ENCODE measurements at places on chromosomes 4 and X.

DNA sequence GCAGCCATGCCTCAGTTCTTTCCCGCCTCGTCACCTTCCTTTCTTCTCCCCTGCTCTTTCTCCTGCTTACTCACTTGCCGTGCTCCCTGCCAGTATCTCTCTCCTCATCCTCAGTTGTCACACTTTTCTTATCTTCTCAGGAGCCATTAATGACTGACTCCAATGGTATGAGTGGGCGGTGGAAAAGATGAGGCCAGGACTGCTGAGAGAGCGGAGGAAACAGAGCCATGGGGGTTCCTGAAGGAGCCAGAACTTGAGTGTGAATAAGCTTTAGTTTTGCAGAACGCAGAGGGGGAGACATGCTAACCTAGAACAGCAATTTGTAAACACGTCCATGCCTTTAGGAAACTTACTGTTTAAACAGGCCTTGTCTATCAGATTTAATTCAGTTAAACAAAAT lies 126.5 kb downstream of the CHIC2 start:
- DNase-seq: no peak

GRCh38 chr4:4408576-4409335 lies 21.9 kb downstream of the NSG1 start:
- DNase-seq: no peak

DNA sequence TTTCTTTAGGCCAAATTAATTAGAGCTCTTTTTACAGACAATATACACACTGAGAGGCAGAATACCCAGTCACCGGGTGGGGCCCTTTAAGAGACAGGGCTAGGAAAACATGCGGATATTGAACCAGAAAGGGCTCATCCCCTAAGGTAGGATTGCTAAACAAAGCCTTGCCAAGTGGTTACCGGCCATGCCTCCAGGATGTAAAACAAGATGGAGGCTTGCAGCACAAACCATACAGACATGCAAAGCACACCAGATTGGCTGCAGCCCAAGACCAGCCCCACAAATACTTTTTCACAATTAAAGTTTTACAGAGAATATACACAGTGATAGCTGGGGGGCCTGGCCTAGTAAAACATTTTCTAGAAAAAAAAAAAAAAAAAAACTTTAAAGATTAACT lies 210.0 kb downstream of the KLHL4 start:
- DNase-seq: no peak

DNA sequence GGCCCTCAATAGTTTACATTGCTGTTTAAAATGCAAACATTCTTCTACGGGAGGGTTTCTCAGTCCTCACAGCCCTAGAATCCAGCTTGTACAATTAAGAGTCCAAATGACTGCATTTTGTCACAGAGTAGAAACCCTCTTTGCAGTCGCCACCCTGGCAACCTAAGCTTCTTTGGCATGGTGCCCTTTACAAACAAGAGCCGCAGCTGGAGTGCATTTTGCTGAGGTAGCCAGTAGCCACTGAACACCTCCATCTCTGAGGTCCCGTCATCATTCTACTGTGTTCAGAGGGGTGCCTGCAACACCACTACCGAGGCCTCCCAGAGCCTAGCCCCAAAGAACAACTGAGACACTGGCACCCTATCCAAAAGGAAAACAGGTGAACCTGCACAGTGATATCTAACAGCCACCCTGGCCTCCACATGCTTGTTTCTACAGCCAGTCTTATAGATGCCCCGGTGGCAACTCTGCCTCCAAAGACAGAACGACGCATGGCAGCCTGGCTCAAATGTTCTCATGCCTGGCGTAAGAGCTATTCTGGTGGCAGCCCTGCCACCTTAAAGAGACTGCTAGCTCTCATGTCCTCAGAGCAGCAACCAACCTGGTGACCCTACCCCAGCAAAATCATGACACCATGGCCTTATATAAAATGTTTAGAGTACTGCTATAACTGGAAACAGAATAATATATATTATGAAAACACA lies 801.9 kb downstream of the TECRL start:
- DNase-seq: no peak

DNA sequence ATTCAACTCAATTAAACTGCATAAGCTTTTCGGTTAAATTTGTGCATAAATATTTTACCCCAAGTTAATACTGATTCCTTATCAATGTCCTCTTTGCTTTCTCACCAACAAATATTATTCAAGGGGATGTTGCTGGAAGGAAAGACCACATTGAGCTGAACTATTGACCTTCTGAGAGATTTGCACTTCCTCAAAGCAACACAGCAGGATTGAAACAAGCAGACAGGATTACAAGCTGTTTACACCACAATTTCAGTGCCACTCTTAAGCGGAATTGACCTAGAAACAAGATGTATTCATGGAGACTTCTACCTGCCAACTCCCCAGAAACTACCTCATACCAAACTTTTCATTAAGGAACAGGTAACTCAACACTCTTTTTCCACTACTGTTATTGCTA lies 96.5 kb upstream of the DUSP21 start:
- DNase-seq: no peak

- DNase-seq: no peak
Observed at GRCh38 chr4:11805842-11806241, 377.1 kb upstream of the HS3ST1 start.

DNA sequence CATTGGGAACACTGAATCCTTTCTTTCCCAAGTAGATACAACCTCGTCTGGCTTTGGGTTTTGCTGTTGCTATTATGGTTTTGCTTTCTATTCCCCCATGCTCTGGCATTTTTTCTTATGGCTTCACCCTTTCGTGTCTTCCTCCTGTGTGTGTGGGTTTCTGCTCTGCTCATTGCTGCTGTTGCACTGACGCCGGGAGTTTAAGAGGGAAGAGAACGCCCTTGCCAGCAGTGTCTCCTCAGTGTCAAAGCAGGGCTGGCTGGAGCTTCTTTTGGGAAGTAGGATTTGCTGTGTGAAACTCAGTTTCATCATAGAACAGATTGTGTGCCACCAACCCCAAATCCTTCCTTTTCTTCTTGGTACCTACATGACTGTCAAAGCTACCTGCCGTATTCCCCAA lies 63.7 kb downstream of the CLDN22 start:
- no peak for DNase-seq

DNA sequence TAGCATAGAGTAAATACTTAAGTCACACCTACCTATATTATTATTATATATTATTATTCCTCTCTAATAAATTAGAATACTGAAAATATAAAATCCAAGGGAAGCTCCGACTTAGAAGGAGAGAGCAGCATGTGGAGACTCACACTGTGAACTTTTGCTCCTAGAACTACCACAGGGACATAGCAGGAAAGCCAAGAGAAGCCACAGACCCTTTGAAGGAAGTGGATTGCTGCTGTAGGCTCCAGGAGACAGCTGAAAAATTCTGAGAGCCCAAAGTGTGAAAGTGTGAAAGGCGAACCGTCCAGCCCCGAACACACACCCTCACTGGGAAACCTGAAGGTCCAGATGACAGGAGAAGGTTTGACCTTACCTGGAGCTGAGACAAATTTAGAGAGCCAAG lies 177.0 kb downstream of the FAM13A start:
- no peak for DNase-seq

- DNase-seq: no peak
Observed at GRCh38 chr4:105140684-105141490, 5.8 kb upstream of the TET2 start.

DNA sequence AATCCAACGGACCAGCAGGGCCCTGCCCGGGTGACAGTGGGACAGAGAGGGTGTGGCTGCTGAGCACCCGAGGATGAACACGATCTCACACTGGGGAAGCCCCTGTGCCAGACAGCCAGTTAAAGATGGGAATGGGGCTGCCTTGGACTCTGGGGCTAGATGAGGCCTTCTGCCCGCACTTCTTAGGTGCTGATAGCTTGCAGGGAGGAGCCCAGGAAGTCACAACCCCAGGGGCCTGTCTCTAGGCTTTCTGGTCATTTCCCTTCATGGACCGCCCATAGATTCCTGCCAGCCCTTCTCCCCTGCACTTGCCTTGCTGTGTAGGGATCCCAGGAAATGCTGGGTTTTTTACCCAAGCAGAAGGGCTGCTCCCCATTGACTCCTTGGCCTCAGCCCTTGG lies 6.2 kb downstream of the ZNF275 start:
- no peak for DNase-seq

- no peak for DNase-seq
Observed at GRCh38 chr4:101018836-101019235, 328.5 kb downstream of the PPP3CA start.

GRCh38 chr4:6085691-6086628 lies 67.7 kb upstream of the C4orf50 start:
- no peak for DNase-seq

DNA sequence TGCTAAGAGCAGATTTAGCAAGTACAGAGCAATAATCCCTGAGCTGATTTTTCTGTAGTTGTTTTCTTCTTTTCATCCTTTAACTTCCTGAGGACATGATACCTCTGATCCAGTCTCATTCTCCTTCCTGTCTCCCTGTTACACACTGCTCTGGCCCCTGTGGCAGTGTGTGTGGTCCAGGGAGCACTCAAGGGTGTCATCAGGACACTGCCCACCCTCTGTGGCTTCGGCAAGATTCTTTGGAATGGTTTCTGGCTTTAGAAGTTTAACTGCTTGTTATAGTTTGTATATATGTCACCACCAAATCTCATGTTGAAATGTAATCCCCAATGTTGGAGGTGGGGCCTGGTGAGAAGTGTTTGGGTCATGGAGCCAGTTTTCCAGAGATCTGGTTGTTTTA lies 637.3 kb downstream of the BCOR start:
- DNase-seq: no peak

- no peak for DNase-seq
Observed at GRCh38 chrX:39677585-39677977, 420.2 kb downstream of the BCOR start.

DNA sequence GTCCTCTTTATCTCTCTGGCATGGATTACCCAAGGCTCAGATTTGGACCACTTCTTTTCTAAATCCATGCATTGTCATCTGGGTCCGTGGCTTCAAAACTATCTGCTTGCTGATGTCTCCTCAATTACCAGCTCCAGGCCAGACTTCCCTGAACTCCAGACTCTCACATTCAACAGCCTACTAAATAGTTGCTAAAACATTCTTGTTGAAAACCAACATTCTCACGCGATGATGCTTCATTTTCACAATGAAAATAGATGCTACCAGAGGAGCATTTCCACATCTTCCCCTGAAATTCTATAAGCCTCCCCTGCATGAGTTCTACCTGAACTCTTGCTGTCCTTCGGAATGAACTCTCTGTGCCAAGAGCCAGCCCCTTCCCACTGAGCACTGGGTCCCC lies 5.2 kb upstream of the TLR6 start:
- DNase-seq: no peak

GRCh38 chrX:103464072-103464773 lies 55.1 kb downstream of the RAB40A start:
- DNase-seq: no peak

GRCh38 chr4:172865103-172865502 lies 303.5 kb upstream of the GALNT7 start:
- DNase-seq: no peak

GRCh38 chr4:94171616-94172015 lies 36.0 kb upstream of the SMARCAD1 start:
- no peak for DNase-seq

- no peak for DNase-seq
Observed at GRCh38 chrX:20028588-20028987, 37.7 kb upstream of the BCLAF3 start.

DNA sequence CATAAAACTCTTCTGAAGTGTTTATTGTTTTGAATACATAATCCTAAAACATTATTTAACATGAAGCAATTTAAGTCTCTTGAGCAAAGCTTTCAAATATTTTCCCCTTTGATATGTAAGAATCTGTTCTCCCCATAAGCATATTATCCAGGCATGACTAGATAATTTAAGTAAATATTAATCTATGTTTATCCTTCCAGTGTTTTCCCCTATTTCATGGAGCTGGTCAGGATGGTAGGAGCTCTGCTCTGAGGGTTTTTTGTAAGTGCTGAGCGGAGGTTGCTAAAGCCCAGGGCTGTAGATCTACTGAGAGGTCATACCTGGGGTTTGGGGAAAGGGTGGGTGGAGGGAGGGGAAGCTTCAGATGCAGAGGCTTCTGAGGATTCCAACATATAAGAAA lies 258.9 kb upstream of the SFRP2 start:
- DNase-seq: no peak

GRCh38 chr4:122673252-122673651 lies 52.4 kb upstream of the IL21 start:
- no peak for DNase-seq

GRCh38 chr4:123325241-123325681 lies 71.3 kb upstream of the SPRY1 start:
- DNase-seq: no peak

- DNase-seq: no peak
Observed at GRCh38 chr4:60223208-60223923, 976.8 kb upstream of the ADGRL3 start.

GRCh38 chr4:90137555-90137954 lies 10.4 kb downstream of the CCSER1 start:
- no peak for DNase-seq

GRCh38 chrX:34379891-34380290 lies 247.8 kb upstream of the FAM47A start:
- no peak for DNase-seq
